Thoracic aorta (tissue), 2 donors: ENCODE measurements at places on chromosomes 1 and 21.

DNA sequence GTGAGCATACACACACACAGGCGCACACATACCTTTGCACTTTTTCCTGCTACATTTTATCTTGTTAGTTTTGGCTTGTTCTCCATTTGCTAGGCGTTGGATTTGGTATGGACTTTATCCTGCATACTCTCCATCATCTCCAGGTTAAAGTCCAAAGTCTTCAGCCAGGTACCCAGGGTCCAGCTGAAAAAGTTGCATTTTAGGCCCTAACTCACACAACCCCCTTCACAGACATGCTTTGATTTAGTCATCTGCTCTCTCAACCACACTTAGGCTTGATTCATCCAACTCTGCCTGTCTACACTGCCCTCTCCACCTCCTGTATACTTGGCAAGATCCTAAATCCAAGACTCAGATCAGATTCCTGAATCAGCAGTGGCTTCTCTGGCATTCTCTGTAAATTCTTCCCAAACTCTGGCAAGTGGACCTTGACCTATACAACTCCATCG, 10.7 kb upstream of the LAMB3 start:
- DNase-seq: no peak

GRCh38 chr1:14282707-14283106, 315.8 kb upstream of the KAZN start:
- DNase-seq: no peak

DNA sequence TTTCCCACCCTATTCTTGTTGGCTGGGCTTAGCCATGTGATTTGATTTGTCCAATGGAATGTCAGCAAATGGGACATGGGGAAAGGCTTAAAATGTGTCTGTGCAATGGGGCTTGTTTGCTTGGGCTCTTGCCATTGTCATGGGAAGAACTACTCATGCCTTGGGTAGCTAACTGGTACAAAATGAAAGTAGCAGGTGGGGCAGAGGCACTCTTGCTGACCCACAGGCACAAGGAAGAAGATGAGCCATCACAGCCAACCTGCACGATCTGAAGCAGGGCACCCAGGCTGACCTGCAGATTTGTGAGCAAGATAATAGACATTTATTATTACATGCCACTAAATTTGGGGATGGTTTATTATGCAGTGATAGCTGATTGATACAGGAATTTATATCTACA, 305.9 kb upstream of the CAMK1G start:
- no peak for DNase-seq

DNA sequence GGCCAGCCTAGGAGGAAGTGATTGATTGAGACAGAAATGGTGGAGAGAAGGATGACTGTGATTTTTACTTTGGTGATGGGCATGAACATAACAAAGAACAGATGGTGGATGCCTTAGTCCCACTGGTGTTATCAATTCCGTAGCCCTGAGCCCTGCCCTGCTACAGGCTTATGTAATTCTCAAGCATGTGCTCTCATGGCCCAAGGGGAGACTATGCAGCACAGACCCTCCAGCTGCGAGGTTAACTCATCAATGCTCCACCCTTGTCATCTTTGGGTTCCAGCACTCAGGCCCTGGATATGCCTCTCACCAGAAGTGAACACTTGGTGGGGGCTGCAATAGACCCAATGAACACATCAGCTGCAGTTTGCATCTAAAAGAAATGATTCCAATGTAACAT, 62.7 kb upstream of the LRRC8D start:
- no peak for DNase-seq

GRCh38 chr1:110594456-110595352, 11.5 kb downstream of the KCNA2 start:
- DNase-seq: no peak

DNA sequence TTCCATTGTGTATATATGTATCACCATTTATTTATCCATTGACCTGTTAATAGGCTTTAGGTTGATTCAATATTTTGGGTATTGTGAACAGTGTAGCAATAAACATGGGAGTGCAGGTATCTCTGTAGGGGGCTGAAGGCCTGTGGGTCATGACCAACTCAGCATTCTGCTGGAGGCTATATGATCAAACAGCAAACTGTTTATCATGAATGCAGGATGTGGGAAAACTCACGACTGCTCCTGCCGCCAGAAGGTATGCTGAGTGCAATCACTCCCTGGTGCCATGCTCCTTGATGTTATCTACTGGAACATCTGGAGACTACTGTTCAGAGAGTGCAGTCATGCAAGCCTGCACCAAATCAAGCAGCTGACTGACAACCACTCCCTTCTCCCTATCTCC, 275.2 kb downstream of the COL11A1 start:
- no peak for DNase-seq

- no peak for DNase-seq
Observed at GRCh38 chr1:37083603-37084002, 49.3 kb upstream of the GRIK3 start.

DNA sequence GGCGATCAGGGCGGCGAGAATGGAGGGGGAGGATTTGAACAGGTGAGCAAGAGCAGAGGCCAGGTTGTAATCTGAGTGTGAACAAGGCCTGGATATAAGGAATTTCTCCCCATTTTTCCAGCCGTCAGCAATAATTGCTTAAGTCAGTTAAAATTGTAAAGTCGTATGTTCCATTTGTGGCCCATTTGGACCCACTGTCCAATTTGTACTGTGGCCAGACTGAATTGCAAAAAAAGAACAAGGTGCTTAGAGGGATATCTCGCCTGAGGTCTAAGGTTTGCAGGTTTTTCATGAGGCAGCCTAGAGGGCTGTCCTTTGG, 1.0 kb downstream of the ERVH48-1 start:
- no peak for DNase-seq

DNA sequence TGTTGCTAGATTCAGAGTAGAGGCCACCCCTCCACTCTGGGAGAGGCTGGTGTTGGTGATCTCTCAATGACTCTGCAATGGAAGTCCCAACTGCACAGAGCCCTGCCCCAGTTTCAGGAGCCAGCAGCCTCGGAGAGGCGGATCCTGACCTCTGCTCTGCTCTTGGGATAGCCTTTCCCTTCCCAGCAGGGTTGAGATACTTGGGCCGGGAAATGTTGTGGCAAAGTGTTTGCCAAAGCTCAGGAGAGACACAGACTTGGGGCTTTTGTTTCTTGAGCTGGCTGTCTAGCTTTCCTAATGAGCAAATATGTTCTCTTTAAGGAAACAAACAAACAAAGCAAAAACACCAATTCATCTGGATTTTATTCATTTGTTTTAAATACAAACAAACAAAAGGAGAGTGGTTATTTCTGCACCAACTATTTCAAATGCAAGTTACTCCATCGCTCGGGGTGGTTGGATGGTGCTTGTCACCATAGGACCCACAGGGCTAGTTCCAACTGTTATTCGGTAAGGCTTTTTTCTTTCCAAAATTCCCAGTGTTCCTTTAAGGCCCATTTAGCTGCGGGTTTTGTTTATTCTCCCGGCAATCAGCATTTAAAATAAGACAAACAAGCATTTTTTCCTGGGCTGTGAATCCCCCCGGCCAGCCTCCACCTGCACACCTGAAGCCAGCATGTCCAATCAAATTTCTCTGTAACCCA, 193.9 kb upstream of the LMO4 start:
- DNase-seq: no peak

- no peak for DNase-seq
Observed at GRCh38 chr21:20572582-20572981, 425.6 kb upstream of the NCAM2 start.

DNA sequence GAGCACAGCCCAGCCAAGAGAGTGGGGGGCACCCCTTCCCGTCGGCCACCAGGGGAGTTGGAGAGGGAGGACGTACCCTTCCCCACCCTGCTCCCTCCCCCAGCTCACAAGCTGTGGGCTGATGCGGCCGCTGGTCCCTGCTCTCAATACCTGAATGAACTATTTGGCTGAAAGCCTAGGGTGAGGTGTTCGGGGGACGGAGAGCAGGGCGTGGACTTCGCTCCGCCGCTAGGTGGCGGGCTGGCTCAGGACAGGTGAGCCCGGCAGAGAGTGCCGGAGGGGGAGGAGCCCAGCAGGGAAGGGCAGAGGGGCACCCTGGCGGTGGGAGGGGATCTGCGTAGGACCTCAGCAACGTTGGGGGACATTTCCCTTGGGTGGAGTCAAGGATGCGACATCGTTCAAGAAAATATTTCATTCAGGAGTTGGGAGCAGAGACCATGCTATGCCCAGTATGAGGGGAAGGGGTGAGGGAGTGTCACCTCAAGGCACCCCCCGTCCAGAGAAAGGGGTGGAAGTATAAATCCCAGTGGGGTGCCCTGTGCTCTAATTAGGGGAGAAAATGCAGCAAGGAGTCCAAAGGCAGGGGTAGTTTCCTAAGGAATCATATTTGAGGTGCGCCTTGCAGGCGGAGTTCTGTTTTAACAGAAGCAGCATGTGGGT, 12.0 kb upstream of the RHBG start:
- no peak for DNase-seq

DNA sequence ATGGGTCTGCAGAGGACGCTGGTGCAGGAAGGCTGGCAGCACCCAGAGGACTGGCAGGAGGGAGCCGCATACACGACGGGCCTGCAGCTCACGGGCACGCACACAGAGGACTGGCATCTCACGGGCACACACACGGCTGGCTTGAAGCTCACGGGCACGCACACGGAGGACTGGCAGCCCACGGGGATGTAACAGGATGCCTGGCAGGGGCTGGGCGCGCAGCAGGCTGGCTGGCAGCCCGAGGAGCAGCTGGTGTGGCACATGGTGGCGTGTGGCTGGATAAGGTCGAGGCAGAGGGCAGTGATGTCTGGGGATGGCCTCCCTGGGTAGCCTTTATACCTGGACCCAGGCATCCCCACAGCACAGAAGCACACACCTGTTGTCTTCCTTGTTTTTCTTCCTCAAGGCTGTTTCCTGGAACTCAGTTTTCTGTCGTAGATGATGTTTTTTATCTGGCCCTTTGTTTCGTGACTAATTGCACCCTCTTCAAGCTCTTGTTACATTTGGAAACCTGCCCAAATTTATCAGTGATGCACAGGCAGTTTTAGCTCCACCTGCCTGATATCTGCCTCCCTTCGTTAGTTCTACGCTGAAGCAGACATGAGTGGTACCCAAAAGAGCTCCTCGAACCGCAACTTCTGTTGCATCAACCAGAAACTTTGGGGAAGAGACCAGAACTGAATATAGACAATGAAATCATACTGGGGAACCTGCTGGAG, at the start of gene KRTAP12-1:
Gene KRTAP12-1, minus strand, starts transcription at position 303 of the 719 bp plus-strand sequence. Its CDS starts 40 bp downstream, at position 263.
- no peak for DNase-seq

- DNase-seq: no peak
Observed at GRCh38 chr1:34178072-34178471, 1.4 kb downstream of the C1orf94 start.

- no peak for DNase-seq
Observed at GRCh38 chr1:40687059-40687458, 4.4 kb upstream of the NFYC start.

GRCh38 chr1:101507547-101507971, 270.7 kb downstream of the S1PR1 start:
- DNase-seq: no peak

DNA sequence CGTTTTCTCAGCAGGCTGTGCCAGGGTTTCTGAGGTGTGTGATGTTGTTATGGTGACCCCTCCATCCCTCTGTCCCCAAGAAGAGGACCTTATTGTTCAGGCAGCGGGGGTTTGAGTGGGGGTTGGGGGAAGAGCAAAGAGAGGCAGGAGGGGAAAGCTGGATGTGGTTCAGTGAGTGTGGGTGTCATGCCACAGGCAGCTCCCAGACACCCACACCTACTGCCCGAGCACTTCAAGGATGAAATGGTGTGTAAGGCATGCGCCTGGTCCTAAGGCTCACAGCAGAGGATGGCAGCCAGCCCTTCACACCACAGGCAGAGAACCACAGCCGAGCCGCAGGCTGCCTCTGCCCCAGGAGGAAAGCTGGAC, 49.9 kb upstream of the STUM start:
- DNase-seq: no peak

- no peak for DNase-seq
Observed at GRCh38 chr21:45073301-45074047, 906 bp upstream of the ADARB1 start.

GRCh38 chr1:99218572-99218971, 45.7 kb upstream of the PLPPR4 start:
- no peak for DNase-seq

- DNase-seq: no peak
Observed at GRCh38 chr1:75732703-75733102, 8.2 kb downstream of the ACADM start.

- no peak for DNase-seq
Observed at GRCh38 chr1:200306944-200307754, 102.7 kb downstream of the ZNF281 start.

DNA sequence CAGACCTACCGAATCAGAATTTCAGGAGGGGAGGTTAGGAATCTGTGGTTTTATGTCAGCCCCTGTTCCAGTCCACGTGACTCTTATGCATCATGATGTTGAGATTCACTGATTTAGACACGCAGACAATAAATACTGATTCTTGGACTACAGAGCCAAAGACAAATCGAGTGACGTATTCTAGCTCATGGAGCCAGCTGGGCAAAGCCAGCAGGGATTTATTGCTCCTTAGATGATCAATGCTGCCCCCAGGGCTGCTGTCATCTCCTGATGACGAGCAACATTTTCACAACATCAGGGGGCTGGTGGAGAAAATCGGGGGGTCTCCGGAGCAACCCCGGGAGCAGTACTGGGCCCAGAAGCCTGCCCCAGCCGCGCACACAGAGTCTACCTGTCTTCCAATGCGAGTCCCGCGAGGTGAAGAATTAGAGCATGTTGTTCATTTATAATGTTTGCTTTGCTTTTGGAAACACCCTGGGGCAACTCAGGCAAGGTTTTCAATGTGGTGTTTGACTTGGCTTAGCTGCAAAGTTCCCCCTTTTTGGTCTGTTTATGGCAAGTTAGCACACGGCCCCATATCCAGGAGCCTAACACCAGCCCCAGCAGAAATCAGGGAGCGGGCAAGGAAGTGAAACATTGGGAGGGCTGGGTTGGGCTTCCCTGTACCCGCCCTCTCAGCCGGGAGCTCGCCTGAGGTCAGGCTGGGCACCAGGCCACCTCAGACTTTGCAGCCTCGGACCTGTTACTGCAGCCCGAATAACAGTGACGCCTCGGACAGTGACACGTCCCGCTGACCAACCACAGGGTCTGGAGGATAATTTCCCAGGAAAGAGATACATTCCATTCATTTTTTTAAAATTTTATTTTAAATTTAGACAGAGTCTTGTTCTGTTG, 19.9 kb upstream of the CLDN14 start:
- DNase-seq: no peak

DNA sequence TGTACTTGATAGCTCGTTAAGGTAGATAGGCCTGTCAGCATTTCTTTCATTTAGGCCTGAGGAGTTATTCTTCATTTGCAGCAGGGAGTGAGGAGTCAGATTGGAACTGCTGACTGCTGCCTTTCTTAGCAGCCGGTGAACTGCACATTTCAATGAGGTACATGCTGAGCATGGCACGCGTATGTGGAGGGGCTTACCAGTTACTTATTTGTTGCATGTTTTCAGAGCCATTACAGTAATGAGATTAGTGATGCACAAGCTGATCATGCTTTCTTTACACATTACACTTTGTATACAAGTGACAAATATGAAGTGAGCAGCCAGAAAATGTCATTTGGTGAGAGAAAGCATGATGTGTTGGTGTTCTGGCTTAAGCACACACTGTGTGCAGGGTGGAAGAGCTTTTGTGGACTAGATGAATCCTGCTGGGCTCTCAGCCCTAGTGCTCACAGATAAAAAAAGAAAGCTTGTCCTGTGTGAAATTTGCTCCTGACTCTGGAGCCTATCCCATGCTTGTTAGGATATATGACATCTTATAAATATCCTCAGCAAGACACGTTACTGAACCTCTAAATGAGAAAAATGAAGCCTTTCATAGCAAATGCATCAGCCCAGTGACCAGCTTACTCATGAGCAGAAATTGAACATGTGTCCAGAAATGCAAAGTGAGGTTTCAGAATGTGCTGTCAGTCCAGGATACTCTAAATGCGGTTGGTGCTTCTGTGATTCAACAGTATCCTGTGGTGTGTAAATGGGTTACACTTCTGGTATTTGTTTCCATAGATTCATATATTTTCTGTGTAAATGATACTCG, 574.7 kb upstream of the ADGRL2 start:
- no peak for DNase-seq
